Stimulated activated CD4-positive, alpha-beta T cell treated with anti-CD3 and anti-CD28 coated beads, Interleukin-1b, Interleukin-23, amount 100 ng/mL, for 24 hours (primary cell): ENCODE measurements at places on chromosomes 2 and 18.

DNA sequence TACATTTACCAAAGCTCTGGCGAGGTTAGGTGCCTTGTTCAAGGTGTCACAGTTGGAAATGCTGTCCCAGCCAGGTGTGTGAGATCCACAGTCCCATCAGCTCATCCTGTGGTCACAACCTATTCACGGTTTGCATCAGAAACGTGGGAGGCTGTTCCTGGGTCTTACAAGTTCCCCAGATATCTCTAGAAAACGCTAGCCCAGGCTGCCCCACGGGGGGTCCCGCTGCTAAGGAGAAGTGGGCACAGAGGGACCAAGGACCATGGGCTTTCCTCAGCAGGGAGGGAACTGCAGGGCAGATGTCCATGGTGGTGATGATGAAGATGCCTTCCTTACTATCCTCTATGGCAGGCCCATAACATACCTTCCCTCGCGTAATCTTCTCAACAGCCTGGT is 649 bp downstream of the FECH start:
- no peak for DNase-seq

DNA sequence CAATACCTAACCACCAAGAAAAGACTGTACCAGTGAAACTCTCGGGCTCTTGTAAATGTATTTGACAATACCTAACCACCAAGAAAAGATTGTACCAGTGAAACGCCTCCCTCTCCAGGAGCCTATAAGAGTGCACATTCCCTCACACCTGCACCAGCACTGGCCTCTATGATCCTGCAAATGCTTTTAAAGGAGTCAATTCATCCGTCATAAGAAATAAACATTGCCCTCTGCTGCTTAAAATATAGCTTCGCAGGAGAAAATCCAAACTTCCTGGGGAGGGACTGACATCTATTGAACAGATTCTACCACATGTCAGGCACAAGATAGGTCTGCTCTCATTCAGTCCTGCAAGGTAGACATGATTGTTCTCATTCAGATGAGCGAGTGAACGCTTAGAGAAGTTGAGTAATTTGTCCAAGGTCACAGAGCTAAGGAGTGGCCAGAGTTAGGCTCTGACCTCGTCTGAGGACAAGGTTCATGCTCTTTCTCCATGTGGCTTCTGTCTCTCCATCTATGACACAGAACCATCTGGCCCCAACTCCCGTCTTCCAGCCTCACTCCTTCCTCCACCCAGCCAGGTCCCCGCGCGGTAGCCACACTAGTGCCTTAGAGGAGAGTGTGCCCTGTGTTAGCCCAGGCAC is 38.7 kb downstream of the MCFD2 start:
- no peak for DNase-seq

- DNase-seq = no peak
Observed at GRCh38 chr18:24446953-24447538, 13.4 kb upstream of the HRH4 start.

GRCh38 chr2:136069773-136070172 is 48.2 kb downstream of the CXCR4 start:
- DNase-seq = no peak

GRCh38 chr2:139059617-139060016 is 279.4 kb upstream of the NXPH2 start:
- no peak for DNase-seq

DNA sequence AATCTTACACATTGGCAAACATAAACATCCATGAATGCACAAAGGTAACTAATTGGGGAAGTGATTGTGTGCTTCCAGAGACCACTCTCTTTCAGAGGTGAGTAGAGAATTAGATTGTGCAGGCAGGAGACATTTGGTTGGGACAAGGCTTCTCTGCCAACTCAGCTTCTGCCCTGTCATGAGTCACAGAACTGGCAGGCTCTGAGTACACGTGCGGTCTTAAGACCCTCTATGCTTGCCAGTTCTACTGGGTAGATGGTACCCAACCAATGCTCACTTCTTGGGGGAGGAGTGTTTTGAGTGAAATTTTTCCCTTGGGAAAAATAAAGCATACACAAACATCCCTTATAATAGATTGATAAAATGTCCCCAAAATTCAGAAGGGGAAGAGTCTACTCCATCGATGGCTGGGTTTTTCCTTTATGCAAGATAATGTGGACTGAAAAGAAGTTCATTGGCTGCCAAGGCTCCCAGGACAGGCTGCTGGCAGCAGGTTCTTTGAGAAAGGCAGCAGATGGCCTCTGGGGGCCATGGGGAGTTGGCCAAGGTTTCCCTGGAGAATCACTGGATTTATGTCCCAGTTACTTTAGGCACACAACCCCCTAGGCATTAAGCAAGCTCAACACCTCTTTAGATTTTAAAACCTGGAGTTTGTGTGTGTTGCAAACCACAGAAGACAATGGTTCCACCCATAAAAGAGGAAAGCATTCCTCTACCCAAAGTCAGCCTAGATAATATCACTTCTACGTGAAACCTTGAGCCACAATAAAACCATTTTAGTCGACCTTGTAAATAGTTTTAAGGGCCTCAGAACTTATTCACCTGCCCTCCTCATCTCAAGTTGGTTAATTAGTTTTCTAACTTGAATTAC is 417.0 kb downstream of the TXNL1 start:
- DNase-seq = no peak
